H9 (cell line): ENCODE measurements at places on chromosomes 3 and 15. TPM values are rescaled to one million over a fixed set of nuclear protein-coding genes. Genes with fewer than 3 reads are reported as not detected.

Gene SLC28A2
- total RNA-seq = not detected in 2 replicates

Gene CCR9
- not detected in 2 replicates for total RNA-seq

Gene SLC12A1
- 0.04 and 0.07 TPM in 2 replicates for total RNA-seq

Gene SYNPR
- 0.17 and 0.64 TPM in 2 replicates for total RNA-seq

Gene TLR9
- not detected in 2 replicates for total RNA-seq

Gene PLCB2
- 5.7 and 7.4 TPM in 2 replicates for total RNA-seq

Gene SLCO2A1
- total RNA-seq = 0.68 and 0.98 TPM in 2 replicates

Gene TMEM212
- total RNA-seq = not detected in 2 replicates

Gene CTXND1
- total RNA-seq = not detected in 2 replicates

Gene MEF2A
- 20.7 and 25.2 TPM in 2 replicates for total RNA-seq

DNA sequence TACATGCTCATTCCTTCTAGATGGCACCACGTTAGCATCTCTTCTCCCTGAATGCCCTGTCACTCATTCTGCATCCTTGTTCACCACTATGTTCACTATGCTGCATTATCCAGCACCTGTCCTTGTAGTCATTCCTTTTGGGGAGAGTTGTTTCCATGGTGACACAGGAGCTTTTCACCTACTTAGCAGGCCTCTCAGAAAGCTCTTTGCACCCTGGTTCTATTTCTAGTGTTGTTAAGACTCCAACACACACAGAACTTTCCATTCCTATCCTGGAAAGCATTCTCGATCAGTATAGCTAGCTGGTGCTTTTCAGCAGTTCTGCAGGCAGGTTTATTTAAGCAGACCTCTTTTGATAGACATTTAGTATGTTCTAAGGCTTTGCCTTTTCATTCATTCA, 6.7 kb upstream of the RPL14 start:
- DNase-seq = no peak

DNA sequence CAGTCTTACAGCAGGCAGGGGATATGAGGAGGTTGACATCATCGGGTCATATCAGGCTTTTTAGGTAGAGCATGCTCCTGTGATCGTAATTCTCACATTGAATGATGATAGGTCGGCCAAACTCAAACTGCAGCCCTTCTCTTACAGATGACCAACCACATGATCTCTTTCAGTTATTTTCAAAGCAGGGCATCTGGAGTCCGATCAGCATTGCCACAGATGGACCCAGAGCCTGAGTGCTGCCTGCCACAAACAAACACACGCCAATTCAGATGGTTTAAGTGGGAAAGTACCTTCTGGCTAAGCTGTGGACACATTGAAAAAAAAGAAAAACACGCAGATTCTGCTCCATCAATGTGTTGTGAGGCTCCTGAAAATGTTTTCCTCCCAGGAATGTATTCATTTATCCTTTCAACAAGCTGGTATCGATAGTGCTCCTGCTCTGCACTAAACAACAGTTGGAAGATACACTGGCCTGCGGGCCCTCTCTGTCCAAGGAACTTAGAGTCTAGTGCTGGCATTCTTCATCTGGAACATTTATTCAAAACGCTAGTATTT, 31.2 kb downstream of the ARPP21 start:
- no peak for DNase-seq

- no peak for DNase-seq
Measured at GRCh38 chr15:29062179-29062591, 176.4 kb downstream of the APBA2 start.

- peak; percentile 1 for DNase-seq
Measured at GRCh38 chr15:76987896-76988860, 6.7 kb upstream of the PSTPIP1 start.

- no peak for DNase-seq
Measured at GRCh38 chr3:13364602-13365271, 55.4 kb downstream of the NUP210 start.

DNA sequence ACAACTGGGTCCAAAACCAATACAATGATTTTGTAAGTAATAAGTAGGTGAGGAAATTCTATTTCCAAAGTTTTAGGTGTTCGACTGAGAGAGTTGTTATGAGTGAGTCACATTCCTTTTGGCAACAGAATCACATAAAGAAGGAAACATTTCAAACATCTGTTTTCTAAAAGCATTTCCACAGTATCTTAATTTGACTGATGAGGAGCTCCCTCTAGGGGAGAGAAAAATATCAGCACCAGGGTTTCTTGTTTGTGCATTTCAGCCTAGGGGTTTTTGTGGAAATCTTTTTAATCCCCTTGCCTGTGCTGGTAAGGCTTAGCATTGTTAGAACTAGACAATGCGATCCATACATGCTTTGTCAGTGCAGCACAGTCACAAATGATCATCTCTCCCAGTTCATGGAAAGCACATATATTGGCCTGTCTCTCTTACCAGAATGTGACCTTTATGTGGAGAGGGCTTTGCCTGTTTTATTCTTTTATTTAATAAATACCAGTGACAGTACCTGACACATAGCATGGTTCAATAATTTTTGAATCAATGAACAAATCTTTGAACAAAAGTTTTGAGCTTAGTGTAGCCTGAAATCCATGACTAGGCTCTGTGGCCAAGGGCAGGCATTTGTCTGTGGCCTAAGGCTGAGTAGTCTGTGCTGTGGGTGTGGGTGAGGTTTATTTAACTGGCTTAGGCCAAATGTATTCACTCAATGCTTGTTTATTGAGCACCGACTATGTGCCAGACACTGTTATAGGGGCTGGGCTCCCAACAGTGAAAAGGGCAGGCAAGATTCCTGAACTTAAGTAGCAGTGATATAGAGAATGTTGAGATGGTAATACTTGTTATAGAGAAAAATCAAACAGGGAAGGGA, 21.1 kb upstream of the IQCF6 start:
- DNase-seq = no peak

GRCh38 chr15:87557881-87558280, 698.7 kb downstream of the NTRK3 start:
- no peak for DNase-seq

GRCh38 chr3:112857526-112857925, 10.9 kb upstream of the CD200R1L start:
- no peak for DNase-seq

GRCh38 chr3:115113367-115113766, 33.7 kb downstream of the ZBTB20 start:
- DNase-seq = no peak

DNA sequence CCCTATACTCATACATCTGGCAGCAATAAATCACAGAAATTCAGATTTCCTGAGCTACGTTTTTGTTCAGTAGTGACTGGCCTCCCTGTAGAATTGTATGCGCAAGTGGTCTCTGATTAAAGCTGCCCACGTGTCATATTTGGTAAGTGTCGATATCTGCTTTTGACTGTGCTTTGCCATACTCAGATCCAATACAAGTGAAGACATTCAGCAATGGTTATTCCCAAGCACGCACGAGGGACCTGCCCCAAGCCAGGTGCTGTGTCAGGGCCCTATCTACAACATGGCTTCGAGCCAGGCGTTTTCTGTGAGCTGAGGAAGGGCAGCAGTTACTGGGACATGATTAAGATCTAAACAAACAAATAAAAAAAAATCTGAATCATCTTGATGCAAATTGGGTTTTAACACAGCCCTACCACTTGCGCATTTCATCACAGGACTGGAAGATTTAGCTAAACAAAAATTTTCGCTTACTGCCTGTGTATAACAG, 47.2 kb upstream of the ICE2 start:
- no peak for DNase-seq

- no peak for DNase-seq
Measured at GRCh38 chr3:159802864-159803263, 185.8 kb upstream of the IL12A start.

GRCh38 chr3:136901391-136901790, 39.4 kb downstream of the NCK1 start:
- DNase-seq = no peak

- DNase-seq = no peak
Measured at GRCh38 chr3:81516042-81516441, 245.4 kb downstream of the GBE1 start.

DNA sequence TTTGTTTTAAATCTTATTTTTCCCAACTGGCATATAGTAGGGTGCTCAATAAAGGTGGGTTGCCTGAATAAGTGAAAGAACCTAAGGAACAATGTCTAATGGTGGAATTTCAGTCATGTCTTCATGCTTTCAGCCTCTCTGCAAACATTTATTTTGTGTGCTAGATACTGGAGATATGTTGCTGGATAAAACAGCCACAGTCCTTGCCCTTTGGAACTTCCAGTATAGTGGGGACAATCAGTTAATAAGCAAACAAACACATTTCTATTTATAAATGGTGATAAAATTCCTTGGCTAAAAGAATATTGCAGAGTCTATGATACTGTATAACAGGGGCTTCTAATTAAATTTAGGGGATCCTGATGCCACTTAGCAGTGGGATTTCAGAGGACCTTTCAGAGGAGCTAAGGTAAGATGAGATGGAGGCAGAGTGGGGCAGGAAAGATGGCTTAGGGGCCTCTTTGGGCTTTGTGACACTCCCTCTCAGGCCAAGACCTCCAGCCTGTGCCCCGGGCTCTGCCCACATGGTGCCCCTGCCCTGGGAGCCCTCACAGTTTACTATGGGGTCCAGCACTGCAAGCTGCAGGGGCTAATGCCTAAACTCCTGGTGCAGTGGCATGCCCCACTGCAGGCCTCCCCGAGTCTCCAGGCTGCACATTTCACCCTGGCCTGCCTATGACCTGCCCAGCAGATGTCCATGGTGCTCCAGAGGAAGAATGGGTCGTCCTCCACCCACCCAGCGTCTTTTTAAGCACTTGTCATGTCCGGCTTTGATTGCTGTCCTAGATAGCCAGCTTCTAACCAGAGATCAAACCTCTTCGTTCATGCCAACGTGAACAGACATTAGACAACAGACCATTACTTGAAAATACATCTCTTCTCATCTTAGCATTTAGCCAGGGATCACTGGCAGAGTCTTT, 61.6 kb upstream of the PRR23C start:
- peak; percentile 11 for DNase-seq

DNA sequence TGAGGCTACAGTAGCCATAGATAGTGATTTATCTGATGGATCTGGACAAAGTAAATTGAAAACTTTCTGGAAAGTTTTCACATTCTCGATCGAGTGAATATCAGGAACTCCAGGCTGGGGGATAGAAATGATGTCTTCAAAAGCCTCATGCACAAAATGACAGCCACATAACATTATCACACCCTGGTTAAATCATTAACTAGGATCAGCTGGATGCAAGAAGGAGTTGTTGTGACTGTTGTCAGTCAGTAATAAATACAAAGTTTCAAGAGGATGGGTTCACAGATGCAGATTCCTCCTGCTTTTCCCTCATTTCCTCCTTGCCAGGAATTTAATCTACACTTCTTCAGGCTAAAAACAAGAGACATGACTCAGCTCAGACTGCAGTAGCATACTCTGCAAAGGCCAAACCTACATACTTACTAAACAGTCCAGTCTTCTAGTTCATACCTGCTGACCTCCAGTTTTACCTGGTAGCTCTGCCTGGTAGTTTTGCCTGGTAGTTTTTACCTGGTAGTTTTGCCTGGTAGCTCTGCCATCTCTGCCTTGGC, 40.9 kb downstream of the C2CD4A start:
- no peak for DNase-seq

GRCh38 chr3:9582332-9582731, 28.7 kb upstream of the LHFPL4 start:
- DNase-seq = no peak

DNA sequence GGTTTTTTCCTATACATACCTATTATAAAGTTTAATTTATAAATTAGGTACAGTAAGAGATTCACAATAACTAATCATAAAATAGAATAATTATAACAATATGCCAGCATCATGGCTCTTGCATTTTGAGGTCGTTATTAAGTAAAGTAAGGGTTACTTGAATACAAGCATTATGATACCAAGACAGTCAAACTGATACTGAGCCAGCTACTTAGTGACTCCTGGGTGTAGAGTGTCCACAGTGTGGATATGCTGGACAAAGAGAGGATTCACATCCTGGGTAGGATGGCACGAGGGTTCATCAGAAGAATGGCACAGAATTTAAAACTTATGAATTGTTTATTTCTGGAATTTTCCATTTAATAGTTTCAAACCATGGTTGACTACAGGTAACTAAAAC, 157.2 kb upstream of the IL12A start:
- no peak for DNase-seq

- no peak for DNase-seq
Measured at GRCh38 chr15:42605796-42606195, 30.4 kb downstream of the STARD9 start.

DNA sequence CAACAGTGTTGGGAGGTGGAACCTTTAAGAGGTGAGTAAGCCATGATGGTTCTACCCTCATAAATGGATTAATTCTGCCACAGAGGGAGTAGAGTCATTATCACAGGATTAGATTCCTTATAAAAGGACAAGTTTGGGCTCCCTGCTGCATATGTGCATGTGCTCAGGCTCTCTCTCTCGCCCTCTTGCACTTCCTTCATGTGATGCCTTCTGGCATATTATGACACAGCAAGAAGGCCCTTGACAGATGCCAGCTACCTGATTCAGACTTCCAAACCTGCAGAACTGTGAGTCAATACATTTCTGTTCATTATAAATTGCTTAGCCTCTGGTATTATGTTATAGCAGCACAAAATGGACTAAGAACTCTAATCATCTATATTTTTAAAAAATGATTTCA, 205.3 kb downstream of the CTNNB1 start:
- DNase-seq = no peak

DNA sequence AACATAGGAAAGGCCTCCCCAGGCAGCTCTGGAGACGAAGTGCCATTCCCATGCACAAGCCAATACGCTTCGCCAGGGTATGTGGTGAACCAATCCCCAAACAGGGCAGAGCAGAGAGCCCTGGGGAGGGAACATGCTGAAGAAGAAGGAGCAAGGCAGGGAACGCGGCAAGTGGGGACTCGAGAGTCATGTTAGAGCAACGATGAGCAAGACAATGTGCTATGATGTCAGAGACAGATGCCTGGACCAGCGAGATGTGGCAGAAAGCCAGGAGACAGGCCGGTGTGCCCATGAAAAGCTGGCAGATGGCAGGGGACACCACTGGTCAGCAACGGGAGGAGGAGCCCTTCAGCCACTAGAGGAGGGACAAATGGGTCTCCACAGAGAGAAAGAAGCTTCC, 39.6 kb downstream of the NIPA2 start:
- no peak for DNase-seq

- DNase-seq = no peak
Measured at GRCh38 chr15:42604894-42605744, 29.7 kb downstream of the STARD9 start.

GRCh38 chr3:149702691-149703441, 45.0 kb upstream of the WWTR1 start:
- DNase-seq = no peak

DNA sequence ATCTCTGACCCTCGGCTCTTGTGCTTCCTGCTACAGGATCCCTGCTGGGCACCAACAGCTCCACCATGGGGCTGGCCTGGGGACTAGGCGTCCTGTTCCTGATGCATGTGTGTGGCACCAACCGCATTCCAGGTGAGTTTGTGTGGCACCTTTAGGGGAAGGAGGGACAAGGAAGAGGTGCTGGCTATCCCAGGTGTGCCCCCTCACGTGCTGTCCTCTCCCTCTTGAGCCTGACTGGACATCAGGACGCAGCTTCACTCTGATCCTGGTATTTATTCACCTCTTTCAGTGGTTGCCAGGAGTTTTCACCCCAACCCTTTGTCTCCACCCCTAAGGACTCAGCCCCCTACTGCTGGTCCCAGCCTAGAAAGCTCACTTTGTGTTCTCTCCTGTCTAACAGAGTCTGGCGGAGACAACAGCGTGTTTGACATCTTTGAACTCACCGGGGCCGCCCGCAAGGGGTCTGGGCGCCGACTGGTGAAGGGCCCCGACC, 960 bp downstream of the THBS1 start:
- peak; percentile 71 for DNase-seq
